Fibroblast of mammary gland (primary cell): ENCODE measurements at places on chromosomes 1 and 21.

DNA sequence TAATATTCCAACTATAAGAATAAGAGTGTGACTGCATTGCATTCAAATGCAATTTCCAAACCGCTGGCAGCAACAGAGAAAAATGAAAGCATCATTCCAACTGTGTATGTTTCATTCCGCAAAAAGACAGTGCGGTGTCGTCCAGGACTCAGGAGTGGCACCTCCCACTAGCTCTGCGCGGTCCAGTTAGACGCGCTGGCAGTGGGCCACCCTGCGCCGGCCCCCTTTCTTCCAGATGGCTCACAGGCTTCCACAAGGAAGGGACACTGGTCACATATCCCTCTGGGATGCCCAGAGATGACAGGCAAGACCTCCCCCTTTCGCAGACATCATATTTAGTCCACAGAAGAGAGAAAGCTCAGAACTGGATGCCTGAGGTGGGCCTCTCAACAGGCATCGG lies 11.9 kb downstream of the WRAP73 start:
- DNase-seq: no peak

- no peak for DNase-seq
These were observed 60.8 kb upstream of the CLDN14 start for GRCh38 chr21:36540700-36541099.

DNA sequence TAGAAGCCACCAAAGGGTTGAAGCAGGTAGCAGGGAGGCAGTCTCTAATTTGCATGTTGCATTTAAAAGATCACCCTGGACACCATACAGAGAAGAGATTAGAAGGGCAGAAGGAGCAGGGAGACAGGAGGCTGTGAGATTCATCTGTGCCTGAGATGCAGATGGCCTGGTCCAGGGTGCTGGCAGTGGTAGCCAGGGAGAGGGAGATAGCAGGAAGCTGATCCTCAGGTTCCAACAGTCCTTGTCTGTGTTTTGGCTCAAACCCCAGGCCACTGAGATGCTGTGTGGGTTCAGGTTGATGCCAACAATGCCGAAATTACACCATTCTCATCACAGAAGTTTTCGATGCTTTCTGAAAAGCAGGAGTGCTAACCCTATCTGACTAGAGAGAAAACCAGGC lies 113.7 kb downstream of the KAZN start:
- DNase-seq: no peak

GRCh38 chr21:42160765-42161164 lies 58.2 kb upstream of the ABCG1 start:
- no peak for DNase-seq

GRCh38 chr1:180937012-180937372 lies 24.3 kb downstream of the KIAA1614 start:
- no peak for DNase-seq

DNA sequence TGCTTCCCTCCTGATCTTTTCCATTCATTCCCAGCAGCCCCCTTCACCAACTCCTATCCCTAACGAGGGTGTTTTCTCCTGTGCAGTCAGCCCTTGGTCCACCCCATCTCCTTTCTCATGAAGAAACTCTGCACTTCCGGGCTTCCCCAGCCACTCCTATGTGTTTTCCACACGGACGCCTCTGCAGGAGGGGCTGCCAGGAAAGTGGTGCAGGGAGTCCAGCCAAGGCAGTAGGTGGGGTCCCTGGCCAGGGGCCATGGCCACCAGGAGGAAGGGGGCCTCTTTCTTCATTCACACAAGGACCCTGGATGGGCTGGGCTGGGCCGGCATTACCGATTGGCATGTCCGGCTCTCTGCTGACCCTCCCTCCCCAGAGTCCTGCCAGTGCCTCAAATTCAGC lies 72.8 kb upstream of the EFHD2 start:
- DNase-seq: no peak

GRCh38 chr1:47482786-47483185 lies 44.9 kb downstream of the FOXD2 start:
- DNase-seq: peak; percentile 47

DNA sequence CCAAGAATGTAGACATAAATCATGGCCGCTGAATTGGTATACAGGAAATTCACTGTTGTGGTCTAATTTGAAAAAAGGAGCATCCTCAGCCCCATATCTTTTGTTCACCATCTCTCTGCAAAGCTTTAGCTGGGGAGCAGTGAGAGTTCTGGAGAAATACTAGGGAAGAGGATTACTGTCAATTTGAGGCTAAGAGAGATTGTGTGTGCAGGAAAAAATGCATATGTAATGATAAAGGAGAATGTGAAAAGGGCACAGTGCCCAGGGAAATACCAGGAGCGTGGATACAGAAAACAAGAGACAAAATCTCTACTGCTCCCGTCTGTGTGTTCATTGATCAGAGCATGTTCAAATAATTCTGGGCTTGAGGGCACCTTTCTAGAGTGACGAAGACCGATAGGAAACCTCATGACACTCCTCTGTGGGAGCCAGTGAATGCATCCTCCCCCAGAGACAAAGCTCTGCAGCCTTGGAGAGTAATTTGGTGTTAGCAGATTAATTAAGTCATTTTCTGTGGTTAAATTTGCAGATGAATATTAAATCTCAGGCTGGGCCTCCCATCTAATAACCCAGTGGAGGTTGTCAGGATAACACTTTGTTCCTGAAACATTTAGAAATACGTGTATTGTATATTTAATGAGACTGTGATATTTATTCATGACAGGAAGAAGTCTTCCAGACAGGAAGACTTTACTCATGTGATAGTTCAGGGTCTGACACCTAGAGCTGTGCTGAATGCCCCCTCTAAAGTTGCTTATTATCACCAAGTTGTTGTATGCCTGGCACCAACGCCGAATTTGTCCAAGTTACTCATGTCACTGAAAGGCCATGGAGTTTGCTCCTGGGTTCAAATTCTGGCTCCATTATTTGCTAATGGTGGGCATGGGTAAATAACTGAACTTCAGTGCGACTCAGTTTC lies 287.3 kb upstream of the SGIP1 start:
- DNase-seq: no peak

DNA sequence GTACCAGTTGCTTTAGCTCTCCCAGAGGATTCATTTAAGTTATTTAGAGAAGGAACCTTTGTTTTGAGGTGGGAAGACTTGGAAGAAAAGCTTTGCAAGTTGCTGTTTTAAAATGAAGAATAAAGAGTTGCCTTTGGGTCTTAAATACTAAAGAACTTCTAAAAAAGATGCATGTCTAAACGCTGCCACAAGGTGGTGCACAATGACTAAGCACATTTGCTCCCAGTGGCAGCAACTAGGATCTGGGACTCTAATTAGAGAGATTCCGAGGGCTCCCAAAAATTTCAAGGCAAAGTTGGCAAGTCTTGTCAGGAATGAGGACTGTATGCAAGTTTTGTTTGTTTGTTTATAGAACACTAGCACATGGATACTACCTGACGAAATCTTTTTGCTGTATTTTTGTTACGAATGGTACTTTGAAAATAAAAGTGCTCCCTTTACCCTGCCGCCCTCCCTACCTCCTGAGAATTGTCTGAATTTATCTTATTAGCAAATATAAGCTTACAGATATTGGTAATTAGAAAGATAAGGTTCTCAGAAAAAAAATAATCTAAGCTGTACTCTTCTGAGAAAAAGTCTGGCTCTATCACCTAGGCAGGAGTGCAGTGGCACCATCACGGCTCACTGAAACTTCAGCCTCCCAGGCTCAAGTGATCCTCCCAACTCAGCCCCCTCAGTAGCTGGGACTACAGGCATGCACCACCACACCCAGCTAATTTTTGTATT lies 121.8 kb downstream of the HFM1 start:
- DNase-seq: peak; percentile 79

DNA sequence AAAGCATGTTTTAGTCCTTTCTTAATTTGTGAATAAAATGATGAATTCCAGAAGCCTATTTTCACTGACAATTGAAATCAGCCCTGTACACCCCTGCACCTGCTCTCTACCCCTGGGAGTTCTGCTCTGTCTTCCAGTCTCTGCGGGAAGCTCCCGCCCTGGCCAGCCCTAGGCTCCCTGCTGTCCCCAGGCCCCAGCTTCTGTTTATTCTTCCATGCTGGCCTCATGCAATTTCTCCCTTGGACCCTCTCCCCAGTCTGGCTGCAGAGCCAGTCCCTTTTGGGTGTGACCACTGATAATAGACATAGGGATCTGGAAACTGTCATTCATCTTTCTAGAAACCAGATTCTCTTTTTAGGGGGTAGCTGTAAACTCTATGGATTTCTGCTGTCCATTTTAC lies 258.6 kb downstream of the GRIK3 start:
- no peak for DNase-seq

GRCh38 chr1:67760030-67760821 lies 73.0 kb downstream of the GNG12 start:
- peak; percentile 83 for DNase-seq

DNA sequence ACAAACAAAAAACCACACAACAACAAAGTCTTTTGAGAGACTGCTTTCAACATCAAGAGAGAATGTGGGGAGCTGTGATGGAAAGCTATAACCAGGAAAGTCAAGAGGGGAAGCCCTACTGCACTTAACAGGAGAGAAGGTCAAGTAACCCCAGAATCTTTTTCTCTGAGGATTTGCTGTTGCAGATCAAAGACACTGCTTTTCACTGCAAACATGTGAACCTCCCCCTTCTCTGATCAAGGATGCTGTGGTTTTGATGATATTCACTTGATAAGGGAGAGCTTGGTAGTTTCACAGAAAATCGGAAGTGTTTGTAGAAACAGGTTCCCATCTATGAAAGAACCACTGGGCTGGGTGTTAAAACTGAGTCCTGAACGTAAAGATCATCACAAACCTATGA lies 4.8 kb downstream of the ETV3 start:
- DNase-seq: no peak
